ENCODE measurements at places on chromosomes 5 and 9.

- DNase-seq = no peak
Observed at GRCh38 chr5:7762267-7762666, 88.7 kb downstream of the CFAP90 start.

DNA sequence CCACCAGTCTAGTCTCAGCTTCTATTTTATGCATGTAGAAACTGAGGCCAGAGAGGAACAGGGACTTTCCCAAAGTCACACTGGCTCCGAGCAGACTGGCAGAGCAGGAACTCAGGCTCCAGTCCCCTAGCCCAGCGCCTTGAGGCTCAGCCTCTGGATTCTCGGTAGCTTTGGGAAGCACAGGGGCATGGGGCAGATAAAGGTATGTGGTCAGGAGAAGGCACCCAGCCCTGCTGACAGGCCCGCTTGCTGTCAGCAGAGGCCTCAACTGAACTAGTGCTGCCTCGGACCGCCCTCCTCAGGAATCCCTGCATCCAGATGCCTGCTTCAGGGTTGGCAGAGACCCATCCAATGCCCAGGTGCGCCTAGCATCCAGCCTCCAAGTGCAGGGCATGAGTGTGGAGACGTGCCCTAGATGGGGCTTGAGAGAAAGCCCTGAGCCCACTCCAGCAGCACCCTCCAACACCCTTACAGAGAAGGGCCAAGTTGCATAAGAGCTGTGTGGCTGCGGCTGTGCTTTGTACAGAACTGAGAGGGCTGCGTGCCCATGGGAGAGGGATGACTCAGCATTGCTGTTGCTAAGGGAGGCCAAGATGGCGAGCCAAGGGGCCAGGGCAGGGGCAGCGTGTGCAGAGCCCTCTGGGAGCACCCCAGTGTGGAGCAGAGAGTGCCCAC lies 168.6 kb downstream of the MACROH2A1 start:
- no peak for DNase-seq

DNA sequence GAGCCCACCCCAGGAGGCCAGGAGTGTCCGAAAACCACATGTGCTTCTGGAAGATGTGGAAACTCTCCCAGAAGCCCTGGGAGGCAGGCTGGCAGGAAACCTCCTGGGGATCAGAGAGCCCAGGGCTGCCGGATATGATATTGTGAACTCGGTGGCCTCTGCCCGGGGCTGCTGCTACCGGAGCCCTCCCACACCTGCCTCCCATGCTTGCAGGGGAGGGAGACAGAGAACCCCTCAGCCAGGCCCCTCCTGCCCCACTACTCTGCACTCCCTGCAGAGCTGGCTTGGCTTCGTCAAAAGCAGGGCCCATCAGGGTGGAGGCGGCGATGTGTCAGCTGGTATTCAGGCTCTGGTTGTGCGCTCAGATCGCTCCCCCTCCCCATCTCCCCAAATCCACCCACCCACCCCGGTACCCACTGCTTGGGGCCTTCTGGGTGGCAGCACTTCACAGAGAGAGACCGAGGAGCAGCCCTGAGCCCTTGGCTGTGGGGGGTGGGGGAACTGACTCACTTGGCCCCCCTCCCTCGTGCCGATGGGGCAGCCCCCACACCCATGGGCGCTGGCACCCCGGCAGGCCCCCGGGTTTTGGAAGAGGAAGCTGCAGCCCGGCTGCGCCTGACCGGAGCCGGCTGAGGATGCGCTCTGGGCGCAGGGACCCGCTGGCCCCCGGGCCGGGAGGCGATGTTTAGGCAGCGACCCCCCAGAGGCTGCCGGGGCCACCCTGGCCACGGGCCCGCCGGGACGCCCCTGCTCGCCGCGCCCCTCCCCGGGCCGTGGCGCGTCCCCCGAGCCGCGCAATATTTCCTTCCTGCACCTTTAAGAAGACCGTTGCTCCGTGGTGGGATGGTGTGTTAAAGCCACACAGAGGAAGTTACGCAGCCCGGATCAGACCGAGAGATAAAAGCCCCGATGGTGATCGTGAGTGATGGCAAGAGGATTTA lies 786 bp upstream of the NTNG2 start:
- DNase-seq = peak; percentile 76

DNA sequence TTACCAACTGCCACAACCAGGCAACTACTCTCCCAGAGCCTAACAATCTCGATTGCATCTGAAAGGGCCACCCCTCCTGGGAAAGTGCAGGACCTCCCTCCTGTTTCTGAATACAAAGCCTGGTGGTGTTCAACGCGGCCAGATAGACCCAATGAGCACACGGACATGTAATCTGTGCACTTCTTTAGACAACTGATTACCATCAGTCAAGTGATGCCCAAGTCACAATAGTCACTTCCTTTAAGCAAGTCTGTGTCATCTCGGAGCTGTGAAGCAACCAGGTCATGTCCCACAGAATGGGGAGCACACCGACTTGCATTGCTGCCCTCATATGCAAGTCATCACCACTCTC lies 739 bp downstream of the C9orf72 start:
- DNase-seq = peak; percentile 76

- no peak for DNase-seq
Observed at GRCh38 chr5:103867857-103868598, 305.4 kb upstream of the NUDT12 start.

Measured in mesendoderm (in vitro differentiated cells).